Epithelial cell of esophagus (primary cell): ENCODE measurements at places on chromosomes 3 and 15.
A peak's percentile ranks its signal among the peaks of the same experiment; 100 is the strongest.

DNA sequence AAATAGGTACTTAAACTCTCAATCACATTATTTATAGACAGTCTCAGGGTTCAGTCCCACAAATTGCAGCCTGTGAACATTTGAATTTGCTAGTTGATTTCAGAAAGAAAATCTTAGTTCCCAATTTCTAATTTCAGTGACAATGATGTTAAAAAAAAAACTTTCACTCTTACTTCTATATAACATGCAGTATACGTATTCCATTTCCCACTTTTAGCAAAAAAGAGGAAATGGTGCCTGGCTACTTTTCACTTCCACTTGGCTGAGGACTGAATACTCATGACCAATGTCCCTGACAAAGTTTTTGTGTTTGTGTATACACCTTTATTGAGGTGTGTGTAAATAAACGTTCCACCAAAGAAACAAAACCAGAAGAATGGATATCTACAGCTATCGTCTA is 32.1 kb upstream of the XCR1 start:
- no peak for DNase-seq

DNA sequence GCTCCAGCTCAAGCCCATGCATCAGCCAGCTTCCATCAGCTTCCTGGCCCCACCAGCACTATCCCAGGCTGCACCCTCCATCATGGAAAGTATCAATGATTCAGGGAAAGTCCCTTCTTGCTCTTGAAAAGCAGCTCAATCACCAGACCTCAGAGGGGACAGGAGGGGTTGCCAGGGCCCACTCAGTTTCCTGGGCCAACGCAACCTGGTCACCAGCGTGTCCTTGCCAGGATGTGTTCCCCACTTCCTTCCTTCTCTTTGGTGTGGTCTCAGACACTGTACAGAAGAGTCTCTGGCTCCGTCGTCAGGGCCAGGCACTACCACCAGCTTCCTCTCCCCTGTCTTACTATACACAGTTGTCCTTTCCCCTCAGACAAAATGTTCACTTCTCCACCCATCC is 3.0 kb downstream of the HDC start:
- no peak for DNase-seq

DNA sequence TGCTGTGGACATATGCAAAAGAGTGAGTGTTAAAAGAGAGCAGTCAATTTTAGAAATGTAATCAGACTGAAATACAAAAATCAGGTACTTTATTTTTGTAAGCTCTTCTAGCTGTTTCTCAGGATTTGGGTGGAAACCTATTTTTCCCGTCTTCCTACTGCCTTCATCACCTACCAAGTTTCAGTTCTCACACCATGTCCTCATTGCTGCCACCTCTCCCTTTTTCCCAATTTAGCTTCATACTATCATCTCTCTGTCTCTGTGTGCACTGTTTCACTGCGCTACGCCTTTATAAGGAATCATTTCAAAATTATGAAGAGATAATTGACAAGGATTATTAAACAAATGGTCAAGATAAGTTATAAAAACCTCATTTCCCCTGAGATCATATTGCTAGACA is 7.7 kb downstream of the SRP14 start:
- DNase-seq: no peak

DNA sequence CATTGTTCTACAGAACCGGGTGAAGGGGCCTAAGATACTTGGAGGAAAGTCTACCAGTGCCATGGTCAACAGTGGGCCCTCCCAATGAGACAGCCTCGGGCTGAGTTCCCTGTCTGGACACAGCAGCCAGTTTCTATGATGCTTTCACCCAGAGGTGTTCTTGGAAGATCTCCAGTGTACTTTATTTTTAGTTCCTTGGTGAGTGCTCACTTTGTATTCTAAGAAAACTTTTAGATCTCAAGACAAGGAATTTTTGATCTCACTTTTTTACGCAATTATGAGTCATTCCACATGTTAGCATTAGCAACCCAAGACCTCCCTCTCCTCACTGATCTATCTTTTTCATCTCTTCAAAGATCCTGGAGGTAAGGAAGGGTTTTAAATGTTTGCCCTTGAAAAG is 287.7 kb downstream of the RORA start:
- DNase-seq: peak; percentile 62

DNA sequence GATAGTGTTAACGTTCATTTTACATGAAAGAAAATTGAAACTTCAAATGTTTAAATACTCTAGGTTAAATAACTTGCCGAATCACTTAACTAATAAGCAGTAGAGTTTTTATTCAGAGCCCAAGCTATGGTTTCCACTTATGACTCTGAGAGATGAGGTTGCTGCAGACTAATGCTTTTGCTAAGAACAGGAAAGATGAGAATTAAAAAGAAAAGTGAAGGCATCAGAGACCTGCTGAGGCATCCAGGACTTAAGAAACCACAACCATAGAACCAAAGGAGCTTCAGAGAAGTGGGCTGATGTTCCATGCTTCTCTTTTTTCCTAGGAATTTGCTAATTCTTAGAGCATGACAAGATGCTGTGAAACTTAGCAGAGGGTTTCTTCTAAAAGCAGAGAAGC is 9.5 kb downstream of the HMG20A start:
- DNase-seq: no peak

GRCh38 chr3:11282250-11283138 is 10.3 kb downstream of the ATG7 start:
- no peak for DNase-seq

- DNase-seq: no peak
Observed at GRCh38 chr3:23921052-23921511, 4.2 kb downstream of the RPL15 start.

DNA sequence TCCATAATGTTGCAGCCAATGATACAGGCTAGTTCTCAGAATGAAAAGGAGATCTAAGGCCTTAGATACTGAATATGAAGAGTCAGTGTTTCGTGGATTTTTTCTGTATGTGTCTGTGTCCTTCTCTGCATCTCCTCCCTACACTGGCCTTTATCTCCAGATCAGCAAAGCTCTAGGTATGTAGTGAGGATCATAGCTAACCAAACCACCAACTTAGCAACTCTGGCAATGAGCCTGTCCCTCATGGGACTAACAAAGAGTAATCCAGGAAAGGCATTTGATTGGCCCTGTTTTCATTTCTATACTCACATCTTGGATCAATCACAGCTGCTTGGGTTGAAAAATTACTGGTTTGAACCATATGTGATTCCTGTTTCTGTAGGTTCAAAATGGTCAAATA is 18.6 kb upstream of the CNTN3 start:
- DNase-seq: no peak

- DNase-seq: no peak
Observed at GRCh38 chr3:11088066-11088465, 66.2 kb upstream of the HRH1 start.

DNA sequence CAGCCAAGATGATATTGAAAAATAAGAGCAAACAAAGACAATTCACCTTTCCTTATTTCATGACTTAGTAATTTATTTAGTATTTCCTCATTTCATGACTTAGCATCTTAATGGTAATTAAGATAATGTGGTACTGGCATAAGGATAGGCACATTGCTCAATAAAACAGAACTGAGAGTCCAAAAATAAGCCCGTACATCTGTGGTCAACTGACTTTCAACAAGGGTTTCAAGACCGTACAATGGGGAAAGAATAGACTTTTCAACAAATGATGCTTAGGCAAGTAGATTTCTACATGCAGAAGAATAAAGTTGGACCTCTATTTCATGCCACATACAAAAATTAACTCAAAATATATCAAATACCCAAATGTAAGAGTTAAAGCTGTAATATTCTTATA is 603 bp upstream of the PYDC2 start:
- no peak for DNase-seq

DNA sequence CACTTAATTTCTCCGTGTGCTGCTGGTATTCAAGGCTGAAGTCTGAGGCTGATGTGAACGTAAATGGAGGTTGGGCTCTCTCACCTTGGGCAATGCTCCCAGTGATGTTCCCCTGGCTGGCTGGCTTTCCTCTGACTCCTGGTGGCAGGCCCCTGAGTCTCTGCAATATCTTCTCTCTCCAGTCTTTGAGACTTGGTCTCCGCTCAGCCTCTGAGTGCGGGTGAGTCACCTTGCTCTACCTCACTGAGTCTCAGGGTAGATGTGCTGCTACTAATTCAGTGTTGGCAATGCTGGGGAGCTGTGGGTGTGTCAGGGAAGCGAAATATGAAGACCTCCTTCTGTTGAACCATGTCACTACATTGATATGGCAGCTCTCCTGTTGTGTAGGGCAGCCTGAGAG is 31.3 kb upstream of the TRIM59 start:
- DNase-seq: peak; percentile 24

GRCh38 chr15:85454403-85454802 is 74.0 kb downstream of the AKAP13 start:
- DNase-seq: no peak

DNA sequence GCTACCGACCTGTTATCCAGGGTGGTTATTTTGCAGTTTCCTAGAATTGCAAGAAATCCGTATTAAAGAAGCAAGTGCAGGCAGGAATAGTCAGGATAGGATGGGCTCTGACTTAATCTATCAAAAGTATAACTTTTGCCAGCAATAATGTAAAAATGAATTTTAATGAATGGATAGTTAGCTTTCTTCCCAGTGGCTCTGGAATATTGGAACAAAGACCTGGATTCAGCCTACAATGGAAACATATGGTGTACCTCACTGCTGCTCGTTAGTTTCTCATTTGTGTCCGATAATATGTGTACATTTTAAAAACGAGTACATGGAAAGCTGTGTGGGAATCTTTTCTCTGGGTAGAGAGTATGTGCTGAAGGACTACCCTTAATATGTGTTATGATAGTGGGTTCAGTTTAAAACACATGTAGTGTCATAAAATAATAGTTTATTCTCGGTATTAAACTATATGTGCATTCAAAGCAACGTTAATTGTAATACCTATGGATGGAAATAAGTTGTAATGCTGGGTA is 805 bp downstream of the SERPINI1 start:
- DNase-seq: no peak

DNA sequence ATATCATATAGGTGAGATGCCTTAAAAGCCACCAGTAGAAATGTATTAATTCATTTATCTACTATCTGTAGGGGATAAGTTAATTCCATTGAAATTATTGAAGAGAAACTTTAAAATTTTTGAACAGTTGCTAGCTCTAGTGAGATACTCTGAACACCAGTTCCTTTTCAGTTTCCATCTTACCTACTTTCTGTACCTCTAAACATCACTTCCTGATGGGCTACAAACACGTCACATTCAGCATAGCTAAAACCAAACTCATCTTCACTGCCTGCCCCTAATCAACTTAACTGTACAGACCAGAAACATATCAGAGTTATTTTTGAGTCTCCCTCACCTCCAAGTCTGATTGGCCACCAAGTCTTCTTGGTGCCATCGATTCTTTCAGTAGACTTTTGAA is 88.9 kb downstream of the FEZF2 start:
- DNase-seq: no peak

DNA sequence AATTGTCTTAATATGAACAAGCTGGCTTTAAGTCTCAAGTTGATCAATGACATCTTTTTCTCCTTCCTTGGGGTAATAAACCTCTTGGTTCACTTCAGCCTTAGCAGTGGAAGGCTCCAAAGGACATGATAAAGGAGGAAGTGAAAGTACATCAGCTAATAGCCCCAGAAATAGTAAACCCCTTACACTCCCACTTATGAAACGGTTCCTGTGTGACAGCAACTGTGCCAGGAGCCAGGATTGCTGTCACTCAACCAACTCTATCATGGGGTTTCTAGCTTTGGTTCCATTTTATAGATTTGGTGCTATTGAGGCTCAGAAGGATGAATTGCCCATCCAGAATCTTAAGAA is 216.7 kb downstream of the ABHD5 start:
- no peak for DNase-seq

DNA sequence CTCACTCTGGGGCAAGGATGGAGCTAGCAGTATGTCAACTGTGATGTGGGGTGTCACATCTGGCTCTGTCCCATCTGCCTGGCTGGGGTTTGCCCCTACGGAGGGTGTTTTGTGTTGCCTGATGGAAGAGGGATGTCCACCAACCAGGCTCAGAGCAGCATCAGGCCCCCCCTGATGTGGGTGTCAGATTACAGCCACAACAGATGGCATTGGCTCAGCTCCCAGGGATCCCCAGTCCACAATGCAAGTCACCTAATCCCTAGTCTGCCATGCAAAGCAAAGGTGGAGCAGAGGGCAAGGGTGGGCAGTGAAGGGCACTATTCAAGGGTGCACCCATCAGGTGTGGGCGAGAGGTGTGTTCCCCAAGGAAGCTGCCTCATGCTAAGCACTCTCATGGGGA is 48.9 kb upstream of the AMOTL2 start:
- DNase-seq: no peak

- DNase-seq: no peak
Observed at GRCh38 chr3:144564011-144564410, 592.4 kb downstream of the DIPK2A start.

DNA sequence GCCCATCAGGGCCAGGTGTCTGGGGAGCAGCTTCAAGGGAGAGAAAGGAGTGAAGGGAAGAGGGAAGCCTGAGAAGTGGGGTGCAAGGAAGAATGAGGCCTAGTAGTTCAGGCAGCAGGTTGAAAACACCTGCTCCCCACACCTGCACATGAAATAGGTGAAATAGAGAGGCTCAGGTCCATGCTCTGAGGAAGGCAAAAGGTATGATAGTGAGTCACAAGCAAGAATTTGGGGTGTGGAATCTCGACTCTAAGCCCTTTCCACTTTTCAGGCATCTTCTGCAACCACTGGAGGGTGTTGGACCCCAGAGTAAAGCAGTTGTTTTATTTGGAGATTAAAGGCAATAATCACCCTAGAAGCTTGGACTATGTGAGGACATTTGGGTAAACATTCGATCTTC is 157.5 kb downstream of the CTNNB1 start:
- DNase-seq: peak; percentile 43

DNA sequence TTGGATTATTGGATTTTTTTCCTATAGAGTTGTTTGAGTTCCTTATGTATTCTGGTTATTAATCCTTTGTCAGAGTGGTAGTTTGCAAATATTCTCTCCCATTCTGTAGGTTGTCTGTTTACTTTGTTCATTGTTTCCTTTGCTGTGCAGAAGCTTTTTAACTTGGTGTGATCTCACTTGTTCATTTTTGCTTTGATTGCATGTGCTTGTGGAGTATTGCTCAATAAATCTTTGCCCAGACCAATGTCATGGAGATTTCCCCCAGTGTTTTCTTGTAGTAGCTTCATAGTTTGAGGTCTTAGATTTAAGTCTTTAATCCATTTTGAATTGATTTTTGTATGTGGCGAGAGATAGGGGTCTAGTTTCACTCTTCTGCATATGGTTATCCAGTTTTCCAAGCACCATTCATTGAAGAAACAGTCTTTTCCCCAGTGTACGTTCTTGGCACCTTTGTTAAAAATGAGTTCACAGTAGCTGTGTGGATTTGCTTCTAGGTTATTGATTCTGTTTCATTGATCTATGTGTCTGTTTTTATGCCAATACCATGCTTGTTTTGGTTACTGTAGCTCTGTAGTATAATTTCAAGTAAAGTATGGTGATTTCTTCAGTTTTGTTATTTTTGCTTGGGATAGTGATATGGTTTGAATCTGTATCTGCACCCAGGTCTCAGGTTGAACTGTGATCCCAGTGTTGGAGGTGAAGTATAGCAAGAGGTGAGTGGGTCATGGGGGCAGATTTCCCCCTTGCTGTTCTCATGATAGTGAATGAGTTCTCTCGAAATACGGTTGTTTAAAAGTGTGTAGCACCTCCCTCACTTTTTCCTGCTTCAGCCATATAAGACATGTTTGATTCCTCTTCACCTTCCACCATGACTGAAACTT is 46.1 kb upstream of the TNFSF10 start:
- peak; percentile 37 for DNase-seq

GRCh38 chr15:93278006-93278405 is 189.0 kb upstream of the RGMA start:
- DNase-seq: no peak
